Stimulated activated CD8-positive, alpha-beta memory T cell treated with anti-CD3 and anti-CD28 coated beads, Interleukin-15, amount 100 ng/mL, for 1 hour (primary cell): ENCODE measurements at places on chromosomes 7 and 10.

GRCh38 chr7:134042307-134042706 lies 84.8 kb upstream of the LRGUK start:
- no peak for DNase-seq

GRCh38 chr7:29156907-29157452 lies 10.6 kb upstream of the CPVL start:
- no peak for DNase-seq

- DNase-seq: no peak
Measured at GRCh38 chr10:113124724-113125123, 174.7 kb downstream of the TCF7L2 start.

DNA sequence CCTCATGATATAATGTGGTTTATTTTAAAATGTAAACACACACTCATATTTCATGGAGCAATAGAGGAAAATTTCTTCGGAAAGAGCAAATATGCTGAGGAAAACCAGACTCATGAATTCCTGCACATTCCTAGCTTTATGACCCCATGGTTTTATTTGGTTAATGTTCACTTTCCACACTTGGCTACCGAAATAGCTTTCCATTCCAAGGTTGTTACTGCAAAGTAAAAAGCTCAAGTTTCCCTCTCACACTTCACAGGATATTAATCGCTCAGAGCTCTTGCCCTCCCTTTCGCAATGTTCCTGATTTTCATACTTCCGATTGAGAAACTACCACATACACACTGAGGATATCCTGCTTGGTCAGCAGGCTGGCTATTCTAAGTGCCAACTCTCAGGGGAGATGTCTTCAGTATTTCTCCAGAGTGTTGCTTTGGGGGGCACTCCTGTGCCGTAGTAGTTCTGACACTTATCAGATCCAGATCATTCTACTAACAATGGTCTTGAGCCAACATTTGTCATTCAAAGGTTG lies 77.5 kb upstream of the STEAP1B start:
- no peak for DNase-seq

DNA sequence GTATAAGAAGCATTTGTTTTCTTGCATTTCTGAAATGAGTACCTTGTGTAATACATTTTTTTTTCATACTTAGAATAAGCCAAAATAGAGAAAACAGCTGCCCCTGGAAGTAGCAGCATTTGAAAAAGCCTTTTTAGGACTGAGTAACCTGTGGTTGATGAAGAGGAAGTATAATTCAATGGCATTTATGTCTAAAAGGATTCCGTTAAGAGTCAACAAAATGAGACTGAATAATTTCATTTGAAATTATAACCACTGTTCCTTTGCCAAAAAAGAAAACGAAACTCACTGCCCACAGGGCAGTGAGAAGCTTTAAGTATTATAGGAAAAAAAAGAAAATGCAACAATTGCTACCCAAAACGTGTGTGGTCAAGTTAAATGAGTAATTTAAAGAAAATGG lies 705.6 kb upstream of the PHF14 start:
- no peak for DNase-seq

DNA sequence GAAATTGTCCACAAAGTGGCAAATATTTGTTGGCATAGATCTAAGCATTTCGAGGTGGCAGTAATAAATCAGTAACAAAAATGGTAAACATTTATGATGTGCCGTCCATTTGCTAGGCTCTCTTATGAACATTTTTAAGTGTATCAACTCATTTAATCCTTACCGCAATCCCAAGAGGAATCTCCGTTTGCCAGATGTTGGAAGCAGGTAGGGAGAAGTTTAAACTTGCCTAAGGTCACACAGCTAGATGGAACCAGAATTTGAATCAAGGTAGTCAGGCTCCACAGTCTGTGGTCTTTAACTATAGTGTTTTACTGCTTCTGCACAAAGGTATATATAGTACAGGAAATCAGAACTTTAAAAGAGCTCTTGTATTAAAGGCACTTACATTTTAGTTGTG lies 2.6 kb downstream of the MKLN1 start:
- DNase-seq: no peak

- DNase-seq: no peak
Measured at GRCh38 chr10:98528166-98528804, 81.5 kb upstream of the HPS1 start.

- no peak for DNase-seq
Measured at GRCh38 chr10:31522820-31523219, 203.8 kb downstream of the ZEB1 start.

GRCh38 chr7:36079446-36080025 lies 73.5 kb upstream of the EEPD1 start:
- no peak for DNase-seq

DNA sequence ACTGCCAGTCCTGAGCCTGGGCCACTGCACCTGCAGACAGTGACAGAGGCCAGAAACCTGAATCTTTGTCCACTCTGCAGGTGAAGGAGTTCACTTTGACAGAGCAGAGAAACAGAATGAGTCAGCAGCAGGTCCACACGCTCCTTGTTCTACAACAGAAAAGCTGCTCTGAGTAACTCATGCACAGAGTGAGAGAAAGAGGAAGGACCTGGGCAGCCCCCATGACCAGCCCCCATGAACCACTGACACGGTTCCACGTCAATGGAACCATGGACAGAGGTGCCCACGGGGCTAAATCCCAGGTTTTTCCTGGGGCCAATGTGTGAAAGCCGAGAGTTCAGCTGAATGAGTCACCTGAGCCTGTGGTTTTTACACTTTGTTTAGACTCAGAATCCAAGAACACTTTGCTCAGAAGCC lies 40.8 kb upstream of the CTBP2 start:
- DNase-seq: no peak

- DNase-seq: no peak
Measured at GRCh38 chr10:89478085-89478738, 57.2 kb downstream of the SLC16A12 start.

DNA sequence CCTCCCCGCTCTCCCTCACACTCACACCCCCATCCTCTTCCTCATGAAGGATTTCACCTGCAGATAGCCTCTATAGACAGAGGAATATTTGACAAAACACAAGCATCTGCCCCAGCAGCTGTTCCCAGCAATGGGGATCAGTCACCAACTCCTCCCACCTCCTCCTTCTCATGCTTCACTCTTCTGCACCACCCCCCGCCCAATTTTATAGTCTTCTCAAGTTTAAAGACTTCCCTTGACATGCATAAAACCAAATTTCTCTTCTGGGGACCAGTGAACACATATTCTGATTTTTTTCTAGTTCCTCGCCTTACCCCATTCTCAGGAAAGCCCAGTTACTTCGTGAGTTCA lies 654.4 kb downstream of the LRMDA start:
- no peak for DNase-seq

DNA sequence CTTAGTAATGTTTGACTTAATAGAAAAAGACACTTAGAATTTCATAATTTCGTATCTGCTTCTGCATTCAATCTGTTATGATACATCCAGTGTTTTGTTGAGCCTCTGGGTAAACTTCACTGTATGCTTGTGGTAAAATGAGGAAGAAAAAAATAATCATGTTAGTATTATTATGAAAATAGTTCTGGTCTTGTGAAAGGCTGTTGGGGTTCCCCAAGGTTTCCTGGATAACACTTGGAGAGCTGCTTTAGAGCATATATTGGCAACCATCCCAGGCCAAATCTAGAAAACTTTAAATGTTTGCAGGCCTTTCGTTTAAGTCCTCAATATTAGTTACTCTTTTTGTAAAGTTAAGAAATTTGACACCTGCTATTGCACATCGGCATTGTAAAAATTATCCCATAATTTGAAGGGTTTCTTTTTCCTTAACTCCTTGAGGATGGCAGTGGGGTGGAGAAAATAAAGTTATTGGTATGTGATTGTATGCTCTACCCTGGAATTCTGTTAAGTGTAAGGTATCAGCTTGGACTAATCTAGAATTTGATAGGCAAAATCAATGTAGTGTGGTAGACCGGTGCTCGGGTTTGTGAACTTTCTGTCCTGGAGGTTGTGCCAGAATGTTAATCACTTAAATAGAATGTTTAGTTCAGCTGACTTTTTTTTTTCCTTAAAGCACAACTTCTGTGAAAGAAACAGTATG lies 54.5 kb downstream of the WAC start:
- no peak for DNase-seq

DNA sequence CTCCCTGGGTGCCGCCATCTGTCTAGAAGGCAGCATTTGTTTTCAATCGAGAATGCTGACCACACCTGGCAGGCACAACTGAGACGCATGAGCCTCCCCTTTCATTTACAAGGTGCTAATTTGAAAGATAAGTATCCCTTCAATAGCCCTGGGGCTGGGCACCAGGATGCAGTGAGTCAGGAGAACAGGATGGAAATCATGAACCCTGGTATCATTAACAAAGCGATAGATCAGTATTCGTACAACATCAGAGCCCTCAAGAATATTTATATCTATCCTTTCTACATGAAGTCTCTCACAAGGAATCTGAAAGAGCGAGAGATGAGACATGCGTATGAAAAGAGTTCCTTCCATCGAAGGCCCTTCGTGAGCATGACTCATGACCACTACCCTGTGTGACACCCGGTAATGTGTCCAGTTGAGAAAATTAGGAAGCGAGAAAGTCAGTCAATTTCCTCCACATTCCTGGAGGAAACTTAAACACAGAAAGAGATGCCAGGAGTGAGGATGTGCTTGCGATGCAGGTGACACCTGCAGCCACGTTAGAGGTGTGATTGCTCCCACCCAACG lies 123.1 kb upstream of the PITRM1 start:
- no peak for DNase-seq

DNA sequence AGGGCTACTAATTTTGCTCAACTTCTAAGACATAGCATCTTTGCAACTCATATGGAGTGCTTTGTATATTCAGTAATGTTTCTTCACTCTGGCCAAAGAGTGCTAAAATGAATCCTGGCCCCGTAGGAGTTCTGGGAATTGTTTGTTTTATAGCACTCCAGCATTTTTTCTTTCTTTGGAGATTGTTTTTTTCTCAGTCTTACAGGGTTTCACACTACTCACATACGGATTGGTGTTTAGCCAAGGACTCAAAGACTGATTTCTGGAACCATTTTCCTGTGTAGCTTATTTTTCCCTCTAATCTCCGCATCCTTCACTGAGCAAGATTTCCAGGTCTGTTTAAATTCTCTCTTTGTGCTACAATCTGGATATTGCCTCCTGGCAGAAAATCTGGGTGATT lies 6.4 kb downstream of the TAS2R41 start:
- no peak for DNase-seq

DNA sequence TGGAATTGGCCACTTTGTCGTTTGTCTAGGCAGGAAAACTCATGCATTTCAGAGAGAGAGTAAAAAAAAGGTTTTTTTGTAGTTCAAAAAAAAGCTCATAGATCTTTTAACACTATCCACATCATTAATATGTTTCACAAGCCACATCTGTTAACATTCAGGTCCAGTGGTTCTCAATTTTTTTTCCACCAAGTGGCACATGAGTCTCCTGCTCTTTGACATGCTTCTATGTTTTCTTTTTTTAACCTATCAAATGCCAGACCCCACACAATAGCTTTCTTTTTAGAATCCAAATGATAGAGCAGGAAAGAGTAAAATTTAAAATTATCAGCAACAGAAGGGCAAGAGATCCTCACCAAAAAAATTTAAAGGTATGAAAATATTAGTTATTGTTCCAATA lies 20.3 kb downstream of the NOD1 start:
- no peak for DNase-seq

DNA sequence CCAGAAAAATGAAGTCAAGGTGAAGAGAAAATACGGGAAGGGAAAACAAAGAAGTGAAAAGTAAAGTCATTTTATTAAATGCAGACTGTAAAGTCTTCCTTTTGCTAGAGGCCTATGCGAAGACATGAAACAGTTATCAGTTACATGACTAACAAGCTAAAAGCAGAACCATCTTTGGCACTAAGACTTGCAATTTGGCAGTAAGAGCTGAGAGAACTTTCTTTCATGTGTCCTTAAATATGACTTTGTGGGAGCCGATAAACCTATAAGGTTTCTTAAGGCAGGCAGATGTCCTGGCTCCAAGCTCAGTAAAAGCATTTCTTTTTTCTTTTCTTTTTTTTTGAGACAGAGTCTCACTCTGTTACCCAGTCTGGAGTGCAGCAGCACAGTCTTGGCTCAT lies 10.4 kb downstream of the ANLN start:
- no peak for DNase-seq

DNA sequence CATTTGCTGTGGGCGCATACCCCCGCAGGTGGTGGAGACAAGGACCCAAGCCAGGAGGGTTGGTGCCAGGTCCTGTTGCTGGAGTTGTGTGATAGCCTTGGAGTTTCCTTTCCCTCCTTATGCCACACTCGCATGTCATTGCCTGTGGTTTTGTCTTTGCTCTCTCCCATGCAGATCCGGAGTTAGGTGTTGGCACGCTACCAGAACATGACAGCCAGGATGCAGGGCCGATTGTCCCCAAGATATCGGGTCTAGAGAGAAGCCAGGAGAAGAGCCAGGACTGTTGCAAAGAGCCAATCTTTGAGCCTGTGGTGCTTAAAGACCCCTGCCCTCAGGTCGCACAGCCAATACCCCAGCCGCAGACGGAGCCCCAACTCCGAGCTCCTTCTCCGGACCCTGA lies 369.2 kb upstream of the GALNT17 start:
- DNase-seq: no peak

DNA sequence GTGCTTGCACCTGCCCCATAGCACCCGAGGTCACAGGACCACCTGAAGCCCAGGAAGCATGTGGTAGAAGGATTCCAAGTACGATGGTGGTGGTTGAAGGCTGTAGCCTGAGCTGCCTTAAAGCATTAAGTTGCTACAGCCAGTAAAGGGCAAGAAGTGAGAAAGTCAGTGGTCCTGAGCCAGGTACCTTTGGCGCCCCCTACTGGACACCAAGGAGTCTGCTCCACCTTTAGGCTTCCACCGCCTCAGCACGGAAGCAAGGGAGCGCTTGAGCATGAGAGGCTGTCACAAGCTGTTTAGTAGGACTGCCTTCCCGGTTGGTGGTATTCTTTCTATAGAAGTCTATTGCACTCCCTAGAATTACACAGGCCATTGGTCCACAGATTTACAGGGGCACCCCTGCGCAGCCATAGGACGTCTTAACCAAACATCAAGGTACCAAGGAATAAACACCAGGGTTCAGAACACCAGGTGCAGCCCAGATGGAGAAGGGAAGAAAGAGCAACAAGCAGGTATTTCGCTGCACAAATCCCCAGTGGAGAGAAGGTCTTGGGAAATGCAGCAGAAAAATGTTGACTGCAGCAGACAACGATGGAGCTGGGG lies 2.2 kb downstream of the CRTAC1 start:
- DNase-seq: peak; percentile 39

GRCh38 chr7:134865001-134865845 lies 85.8 kb downstream of the CALD1 start:
- DNase-seq: no peak

GRCh38 chr10:70174058-70174741 lies 3.9 kb upstream of the SAR1A start:
- DNase-seq: no peak

GRCh38 chr10:51886438-51887068 lies 187.2 kb upstream of the CSTF2T start:
- DNase-seq: no peak

- DNase-seq: no peak
Measured at GRCh38 chr7:8210845-8211724, 50.9 kb downstream of the ICA1 start.

DNA sequence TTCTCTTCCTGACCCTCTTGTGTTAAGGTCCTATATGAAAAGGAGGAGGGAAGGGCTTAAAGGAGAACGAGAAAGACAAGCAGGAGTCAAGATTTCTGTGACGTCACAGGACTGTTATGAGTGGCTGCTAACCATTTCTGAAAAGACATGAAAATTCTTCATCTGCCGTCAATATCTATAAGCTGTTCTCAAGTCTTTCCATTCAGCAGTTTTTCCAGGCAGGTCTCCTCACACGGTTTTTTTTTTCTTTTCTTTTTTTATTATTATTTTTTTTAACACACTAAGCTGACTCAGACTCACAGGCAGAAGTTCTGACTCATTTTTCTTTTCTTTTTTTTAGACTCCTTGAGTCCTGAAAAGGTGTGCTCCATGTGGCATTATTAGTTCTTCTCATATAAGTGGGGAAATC lies 72.0 kb downstream of the DGKI start:
- no peak for DNase-seq
